ENCODE measurements at places on chromosomes 2 and 18.

DNA sequence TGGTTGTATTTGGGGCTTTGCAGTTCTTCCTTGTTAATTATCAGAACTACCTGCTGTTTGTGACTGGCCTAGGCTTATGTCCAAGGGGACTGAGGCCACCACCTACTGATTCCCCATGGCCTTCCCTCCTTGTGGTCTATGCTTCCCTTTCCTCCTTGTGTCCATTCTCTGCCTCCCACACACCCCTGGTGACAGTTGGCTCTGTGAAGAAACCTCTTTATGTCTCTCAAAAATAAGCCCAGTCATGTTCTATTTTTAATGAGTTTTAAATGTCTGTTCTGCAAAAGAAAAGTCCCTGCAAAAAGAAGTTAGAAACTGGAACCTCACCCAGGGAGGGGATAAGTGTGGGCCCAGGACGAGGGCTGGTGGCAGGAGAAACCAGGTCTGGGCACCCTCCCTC is 105.0 kb downstream of the SMC6 start:
- DNase-seq: no peak

DNA sequence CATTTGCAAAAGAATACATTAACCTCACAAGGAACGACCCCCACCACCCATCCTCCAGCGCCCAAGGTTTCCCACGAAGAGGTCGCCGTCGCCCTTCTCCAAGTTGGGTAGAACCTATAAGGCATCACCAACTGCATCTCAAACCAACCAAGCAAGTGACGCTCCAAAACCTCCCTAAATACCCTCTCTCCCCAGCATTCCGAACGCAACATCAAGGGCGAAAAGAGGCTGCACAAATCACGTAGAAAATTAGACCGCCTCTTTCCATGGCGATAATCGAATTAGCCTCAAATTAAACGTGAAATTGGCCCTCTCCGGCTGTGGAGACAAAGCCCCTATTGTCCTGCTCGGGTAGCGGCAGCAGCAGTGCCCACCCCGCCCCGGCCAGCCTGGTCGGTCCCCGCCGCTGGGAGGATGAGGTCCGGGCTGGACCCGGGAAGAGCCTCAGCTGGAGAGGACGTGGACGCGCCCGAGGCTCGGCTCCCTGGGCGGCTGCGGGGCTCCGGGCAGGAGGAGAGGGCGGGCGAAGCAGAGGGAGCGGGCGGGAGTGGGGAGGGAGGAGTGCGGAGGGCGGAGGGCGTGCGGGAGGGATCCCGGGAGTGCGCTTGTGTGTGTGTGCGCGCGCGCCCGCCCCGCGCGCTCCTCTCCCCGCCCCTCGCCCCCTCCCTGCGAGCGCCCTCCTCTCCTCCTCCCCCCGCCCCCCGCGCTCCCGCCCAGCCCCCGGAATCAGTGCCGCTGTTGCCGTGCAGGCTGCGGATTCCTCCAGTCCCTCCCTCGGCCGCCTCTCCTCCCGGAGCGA is at the start of gene SPTBN1:
Gene SPTBN1 (plus strand): TSS at position 765 of the 799 bp plus-strand sequence. CDS start 70,092 bp downstream, outside the sequence.
- DNase-seq: peak; percentile 15

DNA sequence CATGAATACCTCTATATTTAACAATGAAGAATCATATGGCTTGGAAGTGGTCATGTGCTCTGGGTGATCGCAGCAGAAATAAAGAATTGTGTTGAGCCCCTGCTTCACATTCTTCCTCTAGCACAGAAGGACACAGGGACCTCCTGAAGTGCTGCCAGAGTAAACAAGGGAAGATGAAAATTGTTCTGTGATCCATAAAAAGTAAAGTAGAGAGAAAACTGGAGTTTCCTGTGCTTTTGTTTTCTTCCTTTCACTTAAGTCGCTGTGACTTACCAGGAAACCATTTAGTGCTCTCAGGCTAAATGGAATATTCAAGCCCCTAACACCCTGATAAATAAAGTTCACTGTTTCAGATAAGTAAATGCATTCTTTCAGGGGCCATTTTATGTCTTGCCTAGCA is 1173.6 kb upstream of the CHAC2 start:
- DNase-seq: no peak

- no peak for DNase-seq
These were observed 43.5 kb downstream of the CWC22 start for GRCh38 chr2:179963626-179964025.

DNA sequence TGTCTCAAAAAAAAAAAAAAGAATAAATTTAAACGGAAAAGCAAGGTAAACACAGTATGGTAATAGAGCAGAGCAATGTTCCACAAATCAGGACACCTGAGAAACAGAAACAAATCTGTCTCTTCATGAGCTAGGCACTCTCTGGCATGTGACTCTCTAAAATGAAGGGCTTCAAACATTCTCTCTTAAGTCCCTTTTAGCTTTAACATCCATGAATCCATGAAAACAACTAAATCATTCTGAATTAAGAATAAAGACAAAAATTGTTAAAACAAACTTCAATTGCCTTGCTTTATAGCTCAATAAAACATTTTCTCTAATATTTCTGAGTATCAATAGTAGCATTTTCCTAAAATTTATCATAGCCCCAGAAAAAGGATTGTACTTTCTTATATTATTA is 132.1 kb downstream of the NBAS start:
- DNase-seq: no peak

DNA sequence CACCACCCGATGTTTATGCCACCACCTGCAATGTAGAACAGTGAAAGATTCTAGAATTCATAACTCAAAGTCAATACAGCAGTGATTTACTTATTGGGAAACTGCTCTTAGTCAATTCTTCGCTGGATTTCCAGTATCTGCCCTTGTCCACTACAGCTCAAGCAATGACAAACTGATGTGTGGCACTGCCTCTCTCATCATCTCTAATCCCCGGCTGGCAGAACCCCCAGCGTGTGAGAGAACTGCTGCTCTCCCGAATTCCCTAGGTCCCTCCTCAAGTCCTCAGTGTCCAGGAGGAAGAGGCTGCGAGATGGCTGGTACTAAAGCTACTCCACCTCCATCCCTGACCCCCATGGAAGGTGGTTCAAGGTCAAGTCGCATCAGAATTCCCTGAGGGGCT is 1.6 kb downstream of the TXNL4A start:
- no peak for DNase-seq

DNA sequence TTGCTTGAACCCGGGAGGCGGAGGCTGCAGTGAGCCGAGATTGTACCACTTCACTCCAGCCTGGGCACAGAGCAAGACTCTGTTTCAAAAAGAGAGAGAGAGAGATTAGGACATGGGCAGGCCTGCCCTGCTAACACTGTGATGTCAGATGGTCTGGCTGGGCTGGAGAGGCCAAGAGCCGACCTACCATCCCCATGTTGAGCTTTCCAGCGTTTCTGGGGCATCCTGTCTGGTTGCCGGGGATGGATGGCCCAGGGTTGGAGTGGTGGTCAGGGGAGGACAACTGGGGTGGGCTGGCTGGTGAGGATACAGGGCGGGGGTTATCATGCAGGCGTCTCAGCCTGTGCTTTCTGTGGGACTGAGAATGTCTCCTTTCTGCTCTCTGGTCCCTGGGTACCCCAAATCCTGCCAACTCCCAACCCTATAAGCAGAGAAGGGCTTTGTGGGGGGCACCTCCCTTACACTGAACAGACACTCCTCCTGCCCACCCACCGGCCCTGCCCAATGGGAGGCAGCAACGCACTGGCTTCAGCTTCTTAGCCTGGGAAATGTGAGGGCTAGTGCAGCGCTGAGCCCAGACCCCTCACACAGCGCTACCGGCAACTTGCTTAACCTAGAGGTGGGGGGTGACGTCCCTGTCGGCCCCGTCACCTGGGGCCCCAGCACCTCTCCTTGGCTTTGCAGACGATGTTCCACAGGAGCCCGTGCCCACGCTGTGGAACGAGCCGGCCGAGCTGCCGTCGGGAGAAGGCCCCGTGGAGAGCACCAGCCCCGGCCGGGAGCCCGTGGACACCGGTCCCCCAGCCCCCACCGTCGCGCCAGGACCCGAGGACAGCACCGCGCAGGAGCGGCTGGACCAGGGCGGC is 5.4 kb downstream of the SNORC start:
- DNase-seq: peak; percentile 64

- DNase-seq: no peak
These were observed 10.5 kb downstream of the TMEM198 start for GRCh38 chr2:219554350-219554749.

- peak; percentile 3 for DNase-seq
These were observed 92.1 kb upstream of the CREB1 start for GRCh38 chr2:207437524-207438143.

GRCh38 chr2:88091943-88092342 is 24.3 kb downstream of the SMYD1 start:
- no peak for DNase-seq

DNA sequence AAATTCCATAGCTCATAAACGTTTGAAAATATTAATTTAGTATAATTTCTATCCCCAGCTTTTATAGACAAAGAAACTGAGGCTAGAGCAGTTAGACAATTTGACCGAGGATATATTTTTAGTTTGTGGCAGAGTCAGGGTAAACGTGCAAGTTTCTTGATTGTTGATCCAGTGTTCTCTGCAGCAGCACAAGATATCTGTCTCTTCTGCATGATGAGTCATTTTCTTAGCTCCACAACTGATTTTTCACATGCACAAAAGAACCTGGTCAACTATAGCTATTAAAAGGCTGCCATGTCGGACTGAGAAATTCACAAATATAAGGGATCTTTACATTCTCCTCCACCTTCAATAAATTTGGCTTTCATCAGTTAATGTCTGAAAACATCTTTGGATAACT is 143.4 kb upstream of the CYP26B1 start:
- DNase-seq: no peak

DNA sequence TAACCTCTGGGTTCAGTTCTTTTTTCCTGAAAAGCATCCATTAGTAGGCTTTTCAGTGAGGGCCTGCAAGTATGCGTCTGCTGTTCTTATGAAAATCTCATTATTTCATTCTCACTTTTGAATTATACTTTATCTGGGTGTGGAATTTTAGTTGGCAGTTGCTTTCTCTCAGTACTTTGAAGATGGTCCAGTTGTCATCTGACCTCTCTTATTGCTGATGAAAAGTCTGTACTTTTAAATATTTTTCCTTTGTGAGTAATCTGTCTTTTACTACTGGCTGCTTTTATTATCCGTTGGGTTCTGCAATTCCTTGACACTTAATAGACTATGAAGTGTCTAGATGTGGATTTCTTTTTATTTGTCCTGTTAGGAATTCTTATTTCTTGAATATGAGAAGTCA is 307.8 kb downstream of the CYP26B1 start:
- DNase-seq: no peak

DNA sequence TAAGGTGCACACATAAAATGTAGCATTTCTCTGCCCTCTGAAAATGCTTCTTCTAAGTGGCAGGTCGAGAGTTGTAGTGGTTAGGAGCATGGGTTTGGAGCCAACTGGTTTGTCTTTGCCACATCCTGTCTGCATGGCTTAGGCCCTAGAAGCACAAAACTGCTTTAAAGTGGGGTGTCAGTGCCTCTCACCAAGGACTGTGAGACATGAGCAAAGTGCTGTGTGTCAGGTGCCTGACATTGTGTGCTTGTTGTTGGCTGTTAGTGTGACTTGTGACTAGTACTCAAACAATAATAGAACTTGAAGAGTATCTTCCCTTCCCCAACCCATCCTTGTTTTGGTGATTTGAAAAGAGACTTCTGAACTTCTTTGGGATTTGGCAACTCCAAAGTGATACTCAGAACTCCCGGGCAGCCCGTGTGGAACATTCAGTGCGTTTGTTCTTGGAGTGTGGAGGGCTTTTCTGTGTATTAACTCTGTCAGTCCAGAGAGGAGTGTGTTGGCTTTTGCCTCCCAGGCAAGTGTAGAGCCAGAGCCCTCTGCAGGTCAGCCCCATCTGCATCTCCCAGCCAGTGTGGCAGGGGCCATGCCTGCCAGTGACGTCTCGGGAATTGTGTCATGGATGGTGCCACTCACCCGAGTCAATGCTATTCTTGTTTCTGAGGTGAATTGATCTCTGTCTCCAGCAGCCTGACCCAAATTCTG is 5.0 kb downstream of the MGAT5 start:
- peak; percentile 59 for DNase-seq

GRCh38 chr2:231927566-231927890 is 1.3 kb upstream of the NPPC start:
- no peak for DNase-seq

DNA sequence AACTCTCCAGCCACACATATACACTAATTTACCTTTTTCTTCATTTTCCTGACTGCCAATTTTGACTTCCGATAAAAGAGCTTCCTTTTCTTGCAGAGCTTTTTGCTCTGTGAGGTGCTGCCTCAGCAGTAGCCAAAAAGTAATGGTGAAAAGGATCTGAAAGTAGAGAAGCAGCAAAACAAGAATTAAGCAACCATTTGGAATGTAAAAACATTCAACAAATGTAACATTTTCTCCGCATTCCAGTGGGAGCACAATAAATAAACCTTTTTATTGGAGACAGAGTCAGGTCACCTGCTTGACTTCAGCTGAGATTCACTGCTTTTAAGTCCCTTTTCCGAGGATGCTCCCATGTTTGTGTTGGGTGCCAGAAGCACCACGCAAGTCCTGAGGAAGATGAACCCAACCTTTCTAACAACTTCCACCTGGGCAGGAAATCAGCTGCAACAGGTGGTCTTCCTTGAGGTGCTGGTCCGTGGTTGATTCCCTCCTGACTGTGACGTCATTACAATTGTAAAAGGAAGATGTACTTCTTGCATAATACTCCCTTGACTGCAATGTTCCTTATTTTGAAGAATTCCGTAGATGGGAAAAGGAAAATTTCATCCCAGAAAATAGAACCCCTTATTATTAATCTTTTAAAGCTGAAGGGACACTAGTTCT is 265.5 kb downstream of the NAPG start:
- no peak for DNase-seq

DNA sequence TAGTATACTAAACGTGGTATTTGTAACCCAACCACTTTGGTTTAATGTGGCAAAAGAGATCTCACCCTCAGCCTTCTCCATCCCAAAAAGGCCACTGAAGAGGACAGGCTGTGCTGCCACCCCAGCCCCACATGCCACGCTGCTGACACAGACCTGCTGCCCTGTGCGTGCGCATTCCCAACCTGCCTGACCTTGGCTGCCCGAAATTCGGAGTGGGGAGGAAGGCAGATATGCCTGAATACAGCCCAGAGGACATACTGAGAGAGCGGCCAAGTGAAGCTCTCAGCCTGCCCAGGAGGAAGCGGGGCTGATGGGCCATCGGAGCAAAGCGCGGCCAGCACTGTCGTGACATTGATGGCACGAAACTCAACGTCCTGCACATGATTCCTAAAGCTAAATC is 70.0 kb downstream of the HDAC4 start:
- DNase-seq: no peak

DNA sequence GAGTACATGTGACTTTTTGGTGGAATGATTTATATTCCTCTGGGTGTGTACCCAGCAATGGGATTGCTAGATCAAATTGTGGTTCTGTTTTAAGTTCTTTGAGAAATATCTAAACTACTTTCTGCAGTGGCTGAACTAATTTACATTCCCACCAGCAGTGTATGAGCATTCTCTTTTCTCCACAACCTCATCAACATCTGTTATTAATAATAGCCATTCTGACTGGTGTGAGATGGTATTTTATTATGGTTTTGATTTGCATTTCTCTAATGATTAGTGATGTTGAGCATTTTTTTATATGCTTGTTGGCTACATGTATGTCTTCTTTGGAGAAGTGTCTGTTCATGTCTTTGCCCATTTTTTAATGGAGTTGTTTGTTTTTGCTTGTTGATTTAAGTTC is 267.4 kb upstream of the NT5C1B start:
- DNase-seq: no peak

- DNase-seq: no peak
These were observed 3.3 kb upstream of the ABCB6 start for GRCh38 chr2:219221957-219222518.

GRCh38 chr18:59446012-59446411 is 86.9 kb upstream of the LMAN1 start:
- no peak for DNase-seq

- no peak for DNase-seq
These were observed 11.2 kb downstream of the SCG2 start for GRCh38 chr2:223590964-223591363.

- peak; percentile 68 for DNase-seq
These were observed 37.2 kb downstream of the CASP10 start for GRCh38 chr2:201220102-201220570.
